ENCODE measurements at places on chromosomes 2 and 18. TPM values are rescaled to one million over a fixed set of nuclear protein-coding genes. Genes with fewer than 3 reads are reported as not detected.

- H3K27me3 ChIP-seq: no peaks in the 10 kb centered on the region
- DNase-seq: no peak
- peaks cover 54% of the 10 kb centered on the region for H3K4me1 ChIP-seq
- H3K4me3 ChIP-seq: no peak overlapping the region
- no peak overlapping the region for H3K27ac ChIP-seq
These were observed 6.3 kb downstream of the CCNT2 start for GRCh38 chr2:134924912-134925311.

DNA sequence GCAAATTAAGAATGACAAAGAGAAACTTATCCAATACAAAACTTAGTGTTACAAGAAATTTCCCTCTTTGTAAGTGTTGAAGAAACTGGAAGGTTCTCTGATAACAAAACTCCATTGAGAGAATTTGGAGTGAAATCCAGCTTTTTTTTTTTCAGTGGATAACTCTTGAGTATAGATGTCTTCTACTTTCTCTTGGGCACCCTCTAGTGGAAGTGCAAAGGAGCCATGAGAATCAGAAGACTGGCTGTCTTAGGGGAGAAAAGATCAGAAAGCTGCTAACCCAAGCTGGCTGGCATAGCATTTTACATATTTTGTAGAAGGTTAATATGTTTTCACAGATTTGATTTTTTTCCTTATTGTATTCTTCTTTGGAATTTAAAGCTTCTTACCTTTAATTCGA lies 138.8 kb upstream of the SATB2 start:
- peaks cover 15% of the 10 kb centered on the region for H3K27me3 ChIP-seq
- no peak overlapping the region for H3K27ac ChIP-seq
- peak; percentile 16 for DNase-seq
- no peak overlapping the region for H3K4me3 ChIP-seq

DNA sequence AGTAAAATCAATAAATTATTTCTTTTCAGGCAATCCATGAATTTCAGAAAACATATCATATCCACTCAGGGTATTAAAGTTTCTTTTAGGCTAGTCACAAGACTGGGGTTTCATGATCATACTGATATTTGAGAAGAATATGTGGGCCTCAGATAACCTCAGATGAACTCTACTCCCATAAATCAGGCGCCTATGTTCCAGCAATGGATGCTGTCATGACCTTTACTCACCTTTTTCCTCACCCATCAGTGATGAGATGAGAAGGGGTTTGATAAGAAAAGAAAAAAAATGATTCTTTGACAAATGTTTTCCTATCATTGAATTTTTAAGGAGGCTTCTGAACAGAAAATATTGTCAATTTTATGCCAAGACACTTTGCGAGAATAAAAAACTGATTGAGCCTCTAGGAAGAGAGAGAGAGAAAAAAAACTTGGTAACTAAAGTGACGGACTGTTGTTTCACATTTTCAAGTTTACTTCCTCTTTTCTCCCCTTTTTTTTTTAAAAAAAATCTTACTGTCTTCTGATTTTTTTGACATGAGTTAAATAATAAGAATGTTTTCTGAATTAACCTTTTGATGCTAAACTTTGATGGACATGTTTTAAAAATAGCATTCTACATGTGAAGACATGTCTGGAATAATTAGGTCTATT lies 309.1 kb upstream of the MAP2 start:
- no peak for DNase-seq
- H3K4me1 ChIP-seq: no peaks in the 10 kb centered on the region
- H3K4me3 ChIP-seq: no peak overlapping the region

DNA sequence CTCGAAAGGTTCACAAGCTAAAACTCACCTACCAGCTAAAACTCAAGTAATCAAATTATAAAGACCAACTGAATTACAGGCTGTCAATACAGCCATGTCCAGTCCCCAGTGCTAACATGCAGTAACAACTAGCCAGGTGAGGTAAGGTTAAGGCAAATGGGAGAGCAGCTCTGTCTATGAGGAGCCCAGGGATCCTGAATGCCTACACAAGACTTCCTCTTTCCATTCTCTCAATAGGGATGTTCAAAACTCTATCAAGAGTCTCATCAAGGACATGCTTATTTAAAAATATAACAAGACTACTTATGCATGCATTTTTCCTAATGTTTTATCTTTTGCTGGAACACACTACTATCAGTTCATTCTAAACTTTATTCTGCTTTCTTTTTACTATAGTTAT lies 20.4 kb downstream of the REV1 start:
- H3K4me3 ChIP-seq: no peak overlapping the region
- DNase-seq: no peak
- H3K4me1 ChIP-seq: peaks cover 11% of the 10 kb centered on the region
- H3K27ac ChIP-seq: no peak overlapping the region
- H3K27me3 ChIP-seq: no peaks in the 10 kb centered on the region

SCN9A gene
- 0.48 TPM for total RNA-seq

- H3K27ac ChIP-seq: no peak overlapping the region
- peaks cover 6% of the 10 kb centered on the region for H3K27me3 ChIP-seq
- peaks cover 64% of the 10 kb centered on the region for H3K4me1 ChIP-seq
- H3K36me3 ChIP-seq: peaks cover 30% of the 10 kb centered on the region
- H3K4me3 ChIP-seq: no peak overlapping the region
- DNase-seq: no peak
These were observed 418.4 kb upstream of the TRIB2 start for GRCh38 chr2:12298352-12298751.

DNA sequence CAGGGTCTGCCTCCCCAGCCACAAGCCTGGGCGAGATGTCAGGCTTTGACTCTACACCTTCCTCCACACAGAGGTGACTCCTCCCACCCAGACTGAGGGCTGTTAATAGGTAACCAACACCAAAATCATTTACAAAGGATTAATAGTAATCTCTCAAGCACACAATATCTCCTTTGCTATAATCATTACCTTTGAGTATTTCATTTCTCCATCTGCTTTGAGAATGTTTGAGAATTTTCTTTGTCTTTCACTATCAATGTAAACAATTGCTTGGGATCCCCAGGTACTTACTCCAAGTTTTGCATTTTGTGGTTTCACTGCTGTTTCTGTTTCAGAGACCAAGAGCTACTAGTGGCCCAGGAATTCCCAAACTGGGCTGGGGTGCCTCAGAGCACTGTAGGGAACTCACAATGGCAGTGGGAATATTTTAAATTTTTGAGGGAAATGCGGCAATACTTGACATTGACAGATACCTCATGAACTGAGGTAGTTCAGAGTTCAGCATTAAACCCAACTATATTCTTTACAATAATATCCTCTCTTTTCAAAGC lies 166.4 kb upstream of the MGAT5 start:
- H3K27me3 ChIP-seq: peaks cover 2% of the 10 kb centered on the region
- H3K27ac ChIP-seq: no peak overlapping the region
- no peak overlapping the region for H3K4me3 ChIP-seq
